Stimulated activated CD4-positive, alpha-beta T cell treated with anti-CD3 and anti-CD28 coated beads, Interleukin-4, amount 100 ng/mL, for 24 hours (primary cell): ENCODE measurements at places on chromosomes 2 and 18.

DNA sequence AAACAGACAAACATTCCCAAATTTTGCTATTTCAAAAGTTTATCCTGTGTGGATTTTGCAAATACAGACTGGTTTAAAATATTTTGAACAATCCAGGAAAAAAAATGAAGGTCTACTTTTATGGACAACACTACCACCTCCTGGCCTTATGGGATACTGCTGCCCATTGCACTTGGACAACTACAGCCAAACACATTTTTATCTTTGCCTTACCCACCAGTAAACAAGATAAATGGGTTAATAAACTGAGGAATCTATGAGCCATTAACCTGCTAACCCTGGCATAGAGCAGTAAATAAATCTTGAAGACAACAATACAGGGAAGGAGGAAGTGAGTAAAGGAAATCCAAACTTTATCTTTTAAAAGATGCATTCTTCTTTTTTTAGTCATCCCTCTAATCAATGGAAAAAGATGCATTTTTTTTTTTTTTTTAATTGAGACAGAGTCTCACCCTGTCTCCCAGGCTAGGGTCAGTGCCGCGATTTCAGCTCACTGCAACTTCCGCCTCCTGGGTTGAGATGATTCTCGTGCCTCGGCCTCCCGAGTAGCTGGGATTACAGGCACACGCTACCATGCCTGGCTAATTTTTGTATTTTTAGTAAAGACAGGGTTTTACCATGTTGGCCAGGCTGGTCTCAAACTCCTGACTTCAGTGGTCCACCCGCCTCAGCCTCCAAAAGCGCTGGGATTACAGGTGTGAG is 2.1 kb upstream of the SPIRE1 start:
- DNase-seq: peak; percentile 45

DNA sequence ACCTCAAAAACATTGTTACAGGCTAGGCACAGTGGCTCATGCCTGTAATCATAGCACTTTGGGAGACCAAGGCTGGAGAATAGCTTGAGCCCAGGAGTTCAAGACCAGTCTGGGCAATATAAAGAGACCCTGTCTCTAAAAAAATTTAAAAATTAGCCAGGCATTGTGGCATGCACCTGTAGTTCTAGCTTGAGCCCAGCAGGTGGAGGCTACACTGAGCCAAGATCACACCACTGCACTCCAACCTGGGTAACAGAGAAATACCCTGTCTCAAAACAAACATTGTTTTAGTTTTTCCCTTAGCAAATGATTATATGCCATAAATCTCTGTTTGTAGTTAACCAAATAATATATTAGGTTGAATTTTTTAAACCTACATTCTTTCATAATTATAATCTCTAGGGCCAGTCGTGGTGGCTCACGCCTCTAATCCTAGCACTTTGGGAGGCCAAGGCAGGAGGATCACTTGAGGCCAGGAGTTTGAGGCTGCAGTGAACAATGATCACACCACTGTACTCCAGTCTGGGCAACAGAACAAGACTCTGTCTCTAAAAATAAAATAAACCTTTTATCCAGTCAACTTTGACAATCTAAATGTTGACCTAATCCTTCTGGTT is 13.3 kb upstream of the CYP20A1 start:
- peak; percentile 28 for DNase-seq

DNA sequence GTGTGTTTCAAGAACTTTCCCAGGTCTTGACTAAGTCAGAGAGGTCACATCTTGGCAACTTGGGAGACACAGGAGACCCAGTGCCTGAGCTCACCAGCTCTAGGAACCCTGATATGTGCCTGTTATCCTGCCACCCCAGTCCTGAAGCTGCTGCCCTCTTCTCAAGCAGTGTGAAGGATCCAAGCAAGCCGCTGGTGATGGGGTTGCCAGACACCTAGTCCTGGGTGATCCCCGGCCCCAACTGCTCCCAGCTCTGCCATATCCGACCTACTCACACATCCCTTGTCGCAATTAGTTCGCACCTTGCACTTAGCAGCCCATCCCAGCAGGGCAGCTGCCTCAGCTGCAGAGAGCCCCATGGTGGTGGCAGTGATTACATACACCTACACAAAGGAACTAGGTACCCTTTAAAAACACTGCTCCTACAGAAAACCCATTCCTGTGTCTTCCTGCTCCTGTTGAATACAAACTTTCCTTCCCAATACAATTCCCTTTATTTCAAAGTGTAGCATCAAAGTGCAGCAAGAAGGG is 247.2 kb upstream of the RAB12 start:
- DNase-seq: no peak

- no peak for DNase-seq
Observed at GRCh38 chr2:145524303-145524702, 1004.4 kb upstream of the ZEB2 start.

DNA sequence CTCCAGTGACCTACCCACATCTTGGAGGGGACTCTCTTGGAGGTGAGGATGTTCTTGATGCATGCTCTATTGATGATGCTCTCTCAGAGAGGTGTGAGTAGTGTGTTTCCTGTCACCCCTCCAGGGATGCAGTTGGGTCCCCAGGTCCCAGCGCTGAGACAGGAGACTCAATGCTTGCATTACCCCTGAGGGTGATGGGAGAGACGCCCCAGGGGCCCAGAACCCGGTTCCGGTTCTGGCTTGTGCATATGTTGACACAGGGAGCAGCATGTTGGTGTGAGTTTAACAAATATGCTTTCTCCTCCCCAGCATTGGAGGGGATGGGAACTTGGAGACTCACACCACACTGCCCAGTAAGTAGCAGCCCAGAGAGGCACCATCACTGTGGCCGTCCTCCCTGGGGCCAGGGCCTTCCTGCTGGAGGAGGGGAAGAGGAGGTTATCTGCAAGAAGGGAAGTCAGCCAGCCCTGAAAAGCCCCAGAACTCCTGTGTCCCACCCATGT is 124.5 kb downstream of the PLB1 start:
- DNase-seq: no peak

DNA sequence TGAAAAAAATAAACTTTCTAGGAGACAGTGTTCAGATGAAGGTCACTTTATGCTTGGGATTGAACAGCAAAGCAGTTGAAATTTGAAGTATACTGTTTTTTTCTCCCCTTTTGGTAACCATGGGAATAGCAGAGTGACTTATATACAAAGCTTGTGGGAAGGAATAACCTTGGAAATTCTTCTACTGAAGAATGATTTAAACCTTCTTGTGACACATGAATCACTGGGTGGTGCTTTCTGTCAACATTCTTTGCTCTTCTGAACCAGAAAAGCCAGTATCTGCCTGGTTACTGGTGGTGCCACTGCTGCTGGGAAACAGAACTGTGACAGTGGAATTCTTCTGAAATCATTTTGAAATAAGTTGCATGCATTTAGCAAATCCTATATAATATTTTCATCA is 39.4 kb upstream of the RND3 start:
- DNase-seq: no peak

- DNase-seq: no peak
Observed at GRCh38 chr2:103529798-103530502, 768.1 kb downstream of the TMEM182 start.

- no peak for DNase-seq
Observed at GRCh38 chr2:15049096-15049993, 416.8 kb downstream of the LRATD1 start.

DNA sequence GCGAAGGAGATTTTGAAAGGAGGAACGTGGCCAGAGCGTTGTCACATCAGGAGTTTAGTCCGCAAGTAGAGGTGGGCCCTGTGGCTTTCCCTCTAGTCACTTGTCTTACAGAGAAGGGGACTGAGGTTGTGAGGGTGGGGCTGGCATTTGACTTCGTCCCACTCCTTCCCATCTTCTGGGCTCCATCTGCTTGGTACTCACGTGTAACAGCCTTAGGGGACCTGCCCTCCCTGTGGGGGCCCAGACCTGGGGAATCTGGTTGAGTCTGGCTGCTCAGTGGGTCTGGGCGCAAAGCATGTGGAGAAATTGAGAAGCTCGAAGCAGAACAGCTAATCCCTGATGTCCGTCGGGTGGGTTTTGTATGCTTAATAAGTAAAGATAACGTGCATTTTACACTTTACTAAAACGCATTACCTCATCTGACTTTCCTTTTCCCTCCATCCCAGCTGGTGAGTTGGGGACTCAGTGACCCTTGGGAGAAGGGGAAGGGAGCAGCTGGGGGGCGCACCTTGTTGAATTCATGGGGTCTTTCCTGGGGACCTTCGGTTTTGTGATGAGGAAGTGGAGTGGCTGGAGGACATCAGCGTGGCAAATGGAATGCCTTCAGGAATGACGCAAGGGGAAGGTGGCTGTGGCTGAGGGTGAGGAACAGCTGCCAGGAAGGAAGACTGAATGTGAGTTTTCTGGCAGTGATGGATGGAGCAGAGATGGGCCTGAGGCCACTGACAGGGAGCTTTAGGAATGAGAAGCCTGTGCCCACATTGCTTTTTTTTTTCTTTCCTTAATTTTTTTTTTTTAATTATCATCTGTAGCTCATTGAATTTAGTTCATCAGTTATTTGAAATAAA is 44.8 kb downstream of the ASAP2 start:
- DNase-seq: no peak

GRCh38 chr2:24276349-24276899 is 83.9 kb downstream of the ITSN2 start:
- DNase-seq: no peak

DNA sequence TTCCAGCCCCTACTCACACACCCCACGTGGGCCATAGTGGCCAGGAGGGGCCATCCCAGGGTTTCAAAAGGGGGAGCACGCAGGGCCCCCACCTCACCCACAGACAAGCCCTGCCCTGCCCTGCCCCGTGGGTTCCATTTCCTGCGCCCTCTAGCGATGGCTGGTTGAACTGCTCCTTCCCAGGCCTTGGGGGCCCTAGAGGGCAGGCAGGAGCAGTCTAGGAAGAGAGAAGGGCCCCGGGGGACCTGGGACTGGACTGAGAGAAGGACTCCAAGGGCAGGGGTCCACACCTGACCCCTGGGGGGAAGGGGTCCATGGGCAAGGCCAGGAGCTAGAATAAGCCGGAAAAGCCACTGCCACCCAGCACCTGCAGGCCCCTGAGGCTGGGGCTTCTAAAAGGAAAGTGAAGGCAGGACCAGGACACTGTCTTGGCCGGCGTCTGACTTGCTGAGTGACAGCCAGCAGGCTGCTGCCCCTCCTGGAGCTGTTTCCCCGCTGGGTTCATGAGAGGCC is 10.1 kb downstream of the CYP26B1 start:
- peak; percentile 66 for DNase-seq

GRCh38 chr18:39946623-39947061 is 2008.4 kb upstream of the PIK3C3 start:
- DNase-seq: no peak

GRCh38 chr2:194700726-194701125 is 956.3 kb upstream of the SLC39A10 start:
- DNase-seq: no peak

GRCh38 chr2:105834931-105835330 is 90.2 kb downstream of the NCK2 start:
- no peak for DNase-seq

- DNase-seq: no peak
Observed at GRCh38 chr2:205858881-205859441, 176.7 kb downstream of the NRP2 start.

- peak; percentile 32 for DNase-seq
Observed at GRCh38 chr2:207164006-207164831, 1.5 kb downstream of the KLF7 start.

GRCh38 chr2:102143450-102143985 is 972 bp downstream of the IL1R1 start:
- DNase-seq: no peak

DNA sequence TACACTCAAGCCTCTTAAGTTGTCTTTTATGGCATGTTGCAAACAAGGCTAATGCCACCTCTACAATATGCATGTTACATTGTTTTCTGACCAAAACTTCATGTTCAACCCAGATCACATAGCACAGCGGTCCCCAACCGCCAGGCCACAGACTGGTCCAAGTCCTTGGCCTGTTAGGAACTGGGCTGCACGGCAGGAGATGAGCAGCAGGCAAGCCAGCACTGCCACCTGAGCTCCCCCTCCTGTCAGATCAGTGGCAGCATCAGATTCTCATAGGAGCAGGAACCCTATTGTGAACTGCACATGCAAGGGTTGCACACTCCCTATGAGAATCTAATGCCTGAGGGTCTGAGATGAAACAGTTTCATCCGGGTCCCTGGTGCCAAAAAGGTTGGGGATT is 324.8 kb upstream of the CHAC2 start:
- no peak for DNase-seq
